Body of pancreas (tissue), 4 donors: ENCODE measurements at places on chromosomes 5 and 9.

DNA sequence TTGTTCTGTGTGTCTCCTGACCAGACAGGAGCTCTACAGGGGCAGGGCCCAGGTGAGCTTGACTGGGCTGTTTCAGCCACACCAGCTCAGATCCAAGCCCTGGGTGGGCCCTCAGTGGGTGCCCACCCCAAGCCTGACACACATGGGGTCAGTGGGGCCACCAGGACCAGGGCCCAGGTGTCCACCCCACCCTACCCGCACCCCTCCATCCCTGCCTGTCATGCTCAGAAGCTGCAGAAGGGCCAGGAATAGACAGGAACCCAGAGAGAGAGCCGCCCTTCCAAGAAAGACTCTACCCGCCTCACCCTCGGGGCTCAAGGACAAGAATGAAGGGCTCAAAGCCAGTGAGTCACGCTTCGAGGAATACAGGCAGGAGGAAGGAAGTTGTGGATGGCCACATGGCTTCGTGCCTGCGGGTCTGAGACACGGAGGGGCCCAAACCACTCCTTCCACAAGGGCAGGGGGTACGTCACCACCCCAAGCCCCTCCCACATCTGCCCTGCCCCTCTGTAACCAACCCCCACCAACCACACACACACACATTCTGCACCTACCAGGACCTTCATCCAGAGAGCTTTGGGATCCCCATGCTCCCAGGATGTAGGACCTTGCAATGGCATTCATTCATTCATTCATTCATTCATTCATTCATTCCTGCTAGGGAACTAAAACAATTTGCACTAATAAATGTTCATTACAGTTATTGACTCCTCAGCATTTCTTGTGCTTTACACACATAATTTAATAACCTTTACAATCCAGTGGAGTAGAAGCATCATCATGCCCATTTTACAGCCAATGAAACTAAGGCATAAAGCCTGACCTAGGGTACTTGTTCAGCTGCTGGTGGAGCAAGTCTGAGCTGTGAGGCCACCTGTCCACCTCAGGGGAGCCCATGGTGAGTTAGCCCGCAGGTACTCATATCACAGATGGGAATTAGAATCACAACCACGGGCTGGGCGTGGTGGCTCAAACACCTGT is 55.9 kb upstream of the STXBP1 start:
- no peaks in the 10 kb centered on the region for H3K36me3 ChIP-seq
- peak; percentile 64 for DNase-seq
- H3K27ac ChIP-seq, result peak overlapping the region; percentile 82
- H3K27me3 ChIP-seq, result no peaks in the 10 kb centered on the region
- H3K4me1 ChIP-seq, result peaks cover 98% of the 10 kb centered on the region

GRCh38 chr9:115606838-115607237 is 488.9 kb upstream of the TNC start:
- no peaks in the 10 kb centered on the region for H3K36me3 ChIP-seq
- no peak overlapping the region for H3K4me3 ChIP-seq
- H3K27me3 ChIP-seq, result no peaks in the 10 kb centered on the region
- no peaks in the 10 kb centered on the region for H3K4me1 ChIP-seq
- DNase-seq, result no peak
- no peak overlapping the region for H3K27ac ChIP-seq

DNA sequence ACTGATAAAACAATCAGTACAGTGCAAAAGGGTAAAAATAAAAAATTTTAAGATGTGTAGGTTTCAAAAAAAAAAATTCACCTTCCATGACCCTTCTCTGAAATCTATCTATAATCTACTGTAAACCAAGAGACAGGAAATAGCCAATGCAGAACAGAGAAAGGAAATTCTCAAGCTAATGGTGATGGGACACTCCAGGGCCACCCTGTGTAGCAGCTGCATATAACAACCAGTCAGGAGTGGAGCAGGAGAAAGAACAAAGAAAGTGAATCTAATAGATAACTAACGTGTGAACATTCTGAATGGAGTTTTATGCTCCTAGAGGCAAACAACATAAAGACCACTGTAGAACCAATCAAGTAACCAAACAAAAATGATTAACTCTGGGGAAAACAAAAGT is 16.6 kb downstream of the SPTLC1 start:
- H3K4me1 ChIP-seq, result peaks cover 10% of the 10 kb centered on the region
- no peaks in the 10 kb centered on the region for H3K36me3 ChIP-seq
- H3K27me3 ChIP-seq, result no peaks in the 10 kb centered on the region
- H3K27ac ChIP-seq, result peak overlapping the region; percentile 52

GRCh38 chr9:12813960-12814876 is 39.4 kb downstream of the LURAP1L start:
- H3K27me3 ChIP-seq, result no peaks in the 10 kb centered on the region
- peak; percentile 67 for DNase-seq
- H3K4me1 ChIP-seq, result peaks cover 52% of the 10 kb centered on the region
- H3K36me3 ChIP-seq, result no peaks in the 10 kb centered on the region

DNA sequence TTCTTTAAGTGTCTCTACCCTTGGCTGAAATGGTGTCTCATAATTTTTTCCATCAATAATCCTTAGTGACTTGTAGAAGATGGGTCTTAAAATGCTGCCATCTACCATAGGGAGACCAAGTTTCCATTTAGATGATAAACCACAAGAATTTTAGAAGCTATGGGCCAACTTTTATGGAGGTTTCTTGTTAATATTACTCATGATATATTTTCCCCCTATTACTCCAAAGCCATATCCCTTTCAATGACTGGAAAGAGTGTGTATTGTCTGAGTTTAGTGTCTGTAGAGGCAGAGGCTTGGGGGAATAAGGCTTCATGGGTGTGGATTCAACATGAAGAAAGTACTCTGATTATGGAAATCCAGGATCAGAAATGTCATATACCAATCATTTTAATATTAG is 507.3 kb upstream of the TNC start:
- H3K27ac ChIP-seq, result no peak overlapping the region
- DNase-seq, result no peak
- H3K4me1 ChIP-seq, result no peaks in the 10 kb centered on the region
- H3K36me3 ChIP-seq, result no peaks in the 10 kb centered on the region

DNA sequence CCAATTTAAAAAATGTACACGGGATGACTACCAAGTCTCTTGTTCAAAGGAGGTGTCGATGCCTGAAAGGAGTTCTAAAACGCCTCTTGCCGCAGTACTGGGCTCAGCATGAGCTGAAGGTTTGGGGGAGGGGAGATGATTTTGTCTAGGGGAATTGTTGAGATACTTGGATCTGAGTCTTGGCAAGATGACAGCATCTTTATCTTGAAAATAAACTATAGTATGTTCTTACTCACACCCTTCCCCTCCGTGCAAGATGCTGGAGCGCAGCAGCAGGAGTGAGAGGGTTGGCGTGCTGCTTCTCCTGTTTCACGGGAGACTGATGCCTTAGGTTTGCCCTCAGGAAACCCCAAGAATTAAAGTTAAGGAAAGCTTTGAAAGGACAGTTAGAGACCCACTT is 47.3 kb downstream of the FAM78A start:
- no peak for DNase-seq
- H3K36me3 ChIP-seq, result peaks cover 21% of the 10 kb centered on the region
- H3K4me1 ChIP-seq, result no peaks in the 10 kb centered on the region
- no peak overlapping the region for H3K4me3 ChIP-seq

DNA sequence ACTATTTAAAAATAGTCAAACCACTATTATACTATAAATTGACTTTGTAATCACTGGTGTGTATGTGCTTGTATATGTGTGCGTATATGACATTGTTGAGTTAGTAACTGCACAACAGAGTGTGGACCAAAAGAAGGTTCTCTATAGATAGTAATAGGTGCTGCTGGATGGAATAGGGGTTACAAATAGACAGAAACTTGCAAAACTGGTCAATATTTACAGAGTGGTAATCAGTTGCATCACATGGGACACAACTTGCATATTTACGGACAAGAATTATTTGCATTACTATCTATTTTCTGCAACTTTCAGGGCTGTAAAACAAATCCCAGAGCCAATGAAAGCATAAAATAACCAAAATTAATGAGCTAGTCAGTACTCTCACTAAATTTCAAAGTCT is 42.4 kb downstream of the TNFSF8 start:
- H3K27ac ChIP-seq, result no peak overlapping the region
- no peaks in the 10 kb centered on the region for H3K27me3 ChIP-seq
- no peak for DNase-seq
- no peak overlapping the region for H3K4me3 ChIP-seq
- H3K4me1 ChIP-seq, result no peaks in the 10 kb centered on the region

- H3K4me1 ChIP-seq, result peaks cover 10% of the 10 kb centered on the region
- no peak overlapping the region for H3K27ac ChIP-seq
- DNase-seq, result no peak
- H3K27me3 ChIP-seq, result no peaks in the 10 kb centered on the region
- H3K36me3 ChIP-seq, result no peaks in the 10 kb centered on the region
These were observed 183.7 kb downstream of the KDM4C start for GRCh38 chr9:6941501-6941900.

GRCh38 chr5:114649878-114650277 is 288.0 kb downstream of the KCNN2 start:
- H3K27ac ChIP-seq, result no peak overlapping the region
- DNase-seq, result no peak
- H3K27me3 ChIP-seq, result no peaks in the 10 kb centered on the region
- H3K4me1 ChIP-seq, result no peaks in the 10 kb centered on the region
